Activated effector memory CD4-positive, alpha-beta T cell treated with anti-CD3 and anti-CD28 coated beads, Interleukin-2, amount 50 U/mL, for 16 hours (primary cell): ENCODE measurements at places on chromosomes 13 and 19.

DNA sequence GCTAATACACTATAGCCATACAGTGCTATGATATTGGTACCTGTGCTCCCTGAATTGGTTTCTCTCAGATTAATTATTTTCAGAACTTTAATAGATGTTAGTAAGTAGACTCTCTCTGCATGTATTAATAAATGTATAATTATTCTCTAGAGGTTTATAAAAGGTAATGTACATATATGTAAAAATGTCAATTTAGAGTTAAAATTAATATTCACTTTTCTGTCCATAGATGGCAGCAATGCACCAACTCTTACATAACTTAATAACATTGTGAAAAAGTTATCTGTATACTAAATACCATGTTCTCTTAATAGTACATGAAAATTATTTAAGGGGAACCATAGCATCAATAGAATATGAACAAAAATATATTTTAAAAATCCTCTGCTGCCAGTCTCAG is 515.0 kb upstream of the KLHL1 start:
- DNase-seq, result no peak

- no peak for DNase-seq
These were observed 68.1 kb upstream of the EDNRB start for GRCh38 chr13:77986713-77987112.

GRCh38 chr13:21336609-21337349 is 122.3 kb downstream of the ZDHHC20 start:
- DNase-seq, result no peak

DNA sequence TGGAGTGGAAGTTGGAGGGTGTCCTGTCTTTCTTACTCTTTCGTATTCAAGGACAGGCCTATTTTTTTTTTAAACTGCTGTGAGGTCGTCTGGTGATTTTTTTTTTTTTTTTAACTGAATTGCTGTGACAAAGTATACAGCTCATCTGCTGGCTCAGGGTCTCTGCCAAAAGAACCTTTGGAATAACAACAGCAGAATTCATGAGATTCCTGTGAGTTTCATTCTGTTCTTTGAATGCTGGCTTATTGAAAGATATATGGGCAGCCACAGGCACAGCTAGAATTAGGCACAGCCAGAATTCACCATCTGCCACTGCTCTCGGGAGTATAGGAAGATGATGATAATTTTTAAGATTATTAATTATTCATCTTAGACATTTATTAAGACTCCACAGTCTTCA is 21.4 kb upstream of the FRY start:
- DNase-seq, result no peak

- peak; percentile 85 for DNase-seq
These were observed 3.9 kb downstream of the ZNF266 start for GRCh38 chr19:9431475-9431874.

DNA sequence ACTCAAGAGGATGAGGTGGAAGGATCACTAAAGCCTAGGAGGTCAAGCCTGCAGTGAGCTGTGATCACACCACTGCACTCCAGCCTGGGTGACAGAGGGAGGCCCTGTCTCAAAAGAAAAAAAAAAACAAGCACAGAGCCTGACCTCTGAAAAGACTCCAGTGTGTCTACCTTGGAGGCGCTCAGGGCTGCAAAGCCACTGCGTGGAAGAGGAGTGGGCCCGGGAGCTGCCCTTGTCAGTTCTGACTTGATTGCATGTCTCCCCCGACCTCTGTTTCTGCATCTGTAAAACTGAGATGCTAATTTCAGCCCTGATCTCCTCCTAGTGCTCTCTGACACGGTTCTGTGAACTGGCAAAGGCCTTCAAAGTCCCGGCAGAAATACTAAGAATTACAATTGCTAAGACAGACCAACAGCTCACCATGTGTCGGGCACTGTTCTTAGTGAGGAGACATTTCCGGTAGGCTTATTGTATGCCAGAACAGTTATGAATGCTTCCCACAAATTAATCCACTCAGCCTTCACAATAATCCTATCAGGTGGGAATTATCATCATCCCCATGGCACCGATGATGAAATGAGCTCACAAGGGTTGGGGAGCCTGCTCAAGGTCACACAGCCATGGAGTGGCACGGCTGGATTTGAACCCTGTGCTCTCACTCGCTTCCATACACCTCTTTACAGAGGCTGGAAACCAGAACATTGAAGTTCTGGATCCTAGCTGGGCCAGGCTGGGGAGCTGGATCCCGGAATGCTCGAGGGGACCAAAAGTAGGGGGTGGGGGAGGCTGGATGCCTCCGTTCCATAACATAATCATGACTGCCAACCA is 3.5 kb downstream of the AKT2 start:
- no peak for DNase-seq

DNA sequence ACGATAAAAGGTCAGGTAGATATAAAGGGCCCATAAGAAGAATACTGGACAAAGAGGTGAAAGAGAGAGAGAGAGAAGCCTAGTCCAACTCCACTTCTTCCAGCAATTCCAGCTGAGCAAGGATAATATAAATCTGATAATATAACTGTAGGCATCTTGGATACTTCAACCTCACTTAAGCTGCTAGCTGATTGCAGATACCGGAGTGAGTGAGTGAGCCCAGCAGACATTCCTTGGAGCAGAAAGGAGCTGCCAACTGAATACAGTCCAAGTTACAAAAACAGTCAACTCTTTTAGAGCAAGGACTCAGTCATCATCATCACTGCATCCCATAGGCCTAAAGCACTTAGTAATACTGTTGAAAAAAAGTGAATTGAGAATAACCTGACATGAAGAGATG is 387.6 kb downstream of the SLITRK6 start:
- DNase-seq, result no peak

GRCh38 chr13:42836930-42837690 is 55.7 kb downstream of the FAM216B start:
- no peak for DNase-seq

GRCh38 chr13:50069261-50069660 is 54.0 kb downstream of the KCNRG start:
- no peak for DNase-seq

- DNase-seq, result no peak
These were observed 12.9 kb downstream of the ZNF302 start for GRCh38 chr19:34690372-34690771.

- no peak for DNase-seq
These were observed 78.7 kb downstream of the RNF17 start for GRCh38 chr13:24842549-24843274.
